ENCODE measurements at places on chromosomes 2 and 18.

DNA sequence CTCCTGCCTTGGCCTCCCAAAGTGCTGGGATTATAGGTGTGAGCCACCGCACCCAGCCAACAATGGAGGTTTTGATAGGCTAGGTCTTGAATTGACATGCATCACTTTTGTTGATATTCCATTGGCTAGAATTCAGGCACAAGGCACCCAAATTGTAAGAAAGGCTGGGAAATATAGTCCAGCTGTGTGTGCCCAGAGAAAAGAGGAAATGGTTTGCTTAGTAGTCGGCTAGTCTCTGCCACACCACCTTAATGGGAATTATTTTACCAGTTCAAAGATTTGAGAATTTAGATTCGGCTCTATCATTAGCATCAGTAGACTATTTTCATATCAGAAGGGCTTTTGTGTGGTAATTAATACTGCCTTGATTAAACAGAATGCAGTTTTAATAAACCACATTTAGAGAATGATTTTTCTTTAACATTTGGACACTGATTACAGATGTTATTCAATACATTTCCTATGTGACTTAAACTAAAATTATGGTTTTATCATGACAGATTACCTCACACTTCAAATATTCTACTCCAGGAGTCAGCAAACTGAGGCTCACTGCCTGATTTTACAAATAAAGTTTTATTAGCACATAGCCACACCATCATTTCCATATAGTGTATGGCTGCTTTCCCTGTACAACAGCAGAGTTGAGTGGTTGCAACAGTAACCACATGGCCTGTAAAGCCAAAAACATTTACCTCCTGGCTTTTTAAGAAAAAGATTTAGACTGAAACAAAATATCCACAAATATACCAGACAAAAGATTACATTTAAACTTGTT, 27.4 kb downstream of the DBI start:
- DNase-seq: no peak

DNA sequence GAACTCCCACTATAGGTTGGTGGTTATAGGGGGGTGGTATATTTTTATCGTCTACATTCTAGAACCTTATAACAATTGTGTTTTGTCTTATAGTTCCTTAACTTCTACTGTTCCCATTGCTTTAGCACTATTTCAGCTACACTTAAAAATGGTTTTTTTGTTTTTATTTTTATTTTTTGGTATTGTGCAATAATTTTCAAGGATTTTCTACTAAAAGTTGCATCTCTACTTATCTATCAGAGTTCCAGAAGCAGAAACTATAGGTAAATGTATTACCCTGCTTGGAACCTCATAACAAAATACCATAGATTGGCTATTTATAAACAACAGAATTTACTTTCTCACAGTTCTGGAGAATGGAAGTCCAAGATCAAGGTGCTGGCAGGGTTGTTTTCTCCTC, 981.6 kb upstream of the CNTNAP5 start:
- no peak for DNase-seq

GRCh38 chr2:213199871-213200270, 48.5 kb upstream of the IKZF2 start:
- no peak for DNase-seq

- no peak for DNase-seq
Measured at GRCh38 chr2:26493566-26493965, 15.6 kb upstream of the OTOF start.

- no peak for DNase-seq
Measured at GRCh38 chr2:1634681-1635341, 109.5 kb downstream of the PXDN start.

GRCh38 chr2:241229563-241230401, 41.3 kb downstream of the ANO7 start:
- DNase-seq: no peak

GRCh38 chr2:158392687-158393086, 63.9 kb downstream of the CCDC148 start:
- DNase-seq: no peak

DNA sequence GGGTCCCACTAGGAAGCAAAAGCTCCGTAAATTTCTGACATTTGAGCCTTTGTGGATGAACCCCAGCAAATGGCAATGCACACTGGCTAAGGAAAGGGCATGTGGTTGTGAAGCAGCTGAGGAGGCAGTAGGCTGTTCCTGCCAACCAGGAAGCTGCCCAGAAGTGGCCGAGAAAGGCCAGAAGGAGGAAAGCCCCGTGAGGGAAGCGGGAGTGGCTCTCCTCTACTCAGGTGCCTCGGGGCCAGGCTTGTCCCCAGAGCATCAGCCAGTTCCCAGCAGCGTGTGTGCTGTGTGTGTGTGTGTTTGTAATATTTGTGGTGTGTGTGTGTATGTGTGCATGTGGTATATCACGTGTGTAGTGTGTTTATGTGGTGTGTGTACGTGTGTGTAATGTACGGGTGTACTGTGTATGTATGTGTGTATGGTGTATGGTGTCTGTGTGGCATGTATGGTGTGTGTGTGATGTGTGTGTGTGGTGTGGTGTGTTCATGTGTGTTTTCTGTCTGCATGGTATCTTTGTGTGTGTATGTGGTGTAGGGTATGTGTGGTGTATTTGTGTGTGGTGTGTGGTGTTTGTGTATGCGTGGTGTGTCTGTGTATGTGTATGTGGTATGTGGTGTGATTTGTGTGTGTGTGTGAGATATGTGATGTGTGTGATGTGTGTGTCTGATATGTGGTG, 90.6 kb downstream of the APOB start:
- no peak for DNase-seq

DNA sequence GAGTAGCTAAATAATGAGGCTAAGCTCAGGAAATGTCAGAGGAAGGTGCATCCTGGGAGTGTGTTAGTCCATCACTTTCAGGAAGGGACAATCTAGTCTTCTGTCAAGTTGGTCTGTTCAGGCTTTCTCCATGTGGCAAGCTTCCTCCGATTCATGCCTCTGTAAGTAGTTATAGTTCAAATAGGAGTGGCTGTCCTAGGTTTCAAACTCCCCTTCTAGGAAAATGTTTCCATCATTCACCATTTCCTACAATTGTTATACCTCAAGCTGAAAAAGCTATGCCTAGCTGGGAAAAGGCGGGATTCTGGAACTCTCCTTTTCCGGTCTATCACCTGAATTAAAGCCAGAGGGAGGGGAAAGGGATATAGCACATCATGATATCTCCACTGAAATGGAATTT, 287.7 kb upstream of the ZSWIM2 start:
- DNase-seq: no peak

Measured in hypothalamus (tissue), 51 donors.